ENCODE measurements at places on chromosomes 4 and X.
A peak's percentile ranks its signal among the peaks of the same experiment; 100 is the strongest.

DNA sequence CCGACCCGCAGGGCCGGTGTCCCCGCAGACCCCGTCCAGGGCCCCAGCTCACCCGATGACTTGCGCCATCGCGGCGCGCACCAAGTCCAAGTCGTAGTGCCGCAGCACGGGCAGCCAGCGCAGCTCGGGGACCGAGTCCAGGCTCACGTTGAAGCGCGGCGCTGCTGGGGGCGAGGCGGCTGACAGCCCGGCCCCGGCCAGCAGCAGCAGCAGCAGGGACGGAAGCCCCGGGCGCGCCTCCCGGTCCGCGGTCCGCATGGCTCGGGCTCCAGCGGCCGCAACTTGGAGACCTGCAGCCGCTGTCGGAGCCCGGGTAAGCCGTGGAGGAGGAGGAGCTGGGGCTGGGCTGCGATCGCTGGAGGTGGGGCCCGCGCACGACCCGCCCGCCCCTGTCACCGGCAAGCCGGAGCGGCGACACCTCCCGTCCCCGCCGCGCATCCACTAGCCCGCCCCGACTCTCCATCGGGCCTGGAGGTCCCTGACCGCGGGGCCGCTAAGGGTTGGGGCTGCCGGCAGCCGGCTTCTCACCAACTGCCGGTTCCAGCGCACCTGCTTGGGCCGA, at the start of gene NAAA:
Gene NAAA, minus strand, starts transcription at position 322 of the 562 bp plus-strand sequence. Its CDS starts 64 bp downstream, at position 258.
- peak; percentile 92 for DNase-seq

DNA sequence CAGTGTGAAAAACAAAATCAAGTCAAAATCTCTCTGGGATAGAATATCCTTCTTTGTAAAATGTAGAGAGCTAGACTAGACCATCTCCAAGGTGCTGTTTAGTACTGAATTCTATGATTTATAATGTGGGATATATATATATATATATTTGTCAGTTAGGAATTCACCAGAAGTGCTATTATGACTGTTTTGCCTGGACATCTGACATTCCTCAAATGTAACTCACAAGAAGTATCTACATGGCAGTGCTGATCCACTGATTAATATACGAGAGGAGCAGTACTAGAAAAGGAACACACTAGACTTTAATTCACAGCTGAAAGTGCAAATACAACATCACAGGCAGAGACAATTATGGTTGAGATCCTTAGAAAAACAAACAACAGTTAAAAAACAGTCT, 208.9 kb downstream of the GBA3 start:
- no peak for DNase-seq

DNA sequence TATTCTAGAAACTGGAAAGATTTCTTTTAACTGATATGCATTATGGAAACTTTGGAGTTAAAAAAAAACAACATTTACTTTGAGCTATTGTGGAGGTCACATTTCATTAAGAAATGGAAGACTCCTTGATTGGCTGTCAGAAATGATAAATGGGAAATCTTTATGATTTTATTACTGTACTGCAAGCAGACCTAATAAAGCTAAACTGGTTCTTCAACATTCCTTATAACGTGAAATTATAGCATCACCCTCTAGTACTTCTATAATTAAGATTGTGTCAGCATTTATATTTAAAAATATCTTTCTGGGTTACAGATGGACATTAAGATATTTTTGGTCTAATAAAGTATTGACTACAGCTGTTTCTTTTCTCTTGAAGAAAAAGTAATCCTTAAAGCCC, 213.8 kb upstream of the PACRGL start:
- no peak for DNase-seq

DNA sequence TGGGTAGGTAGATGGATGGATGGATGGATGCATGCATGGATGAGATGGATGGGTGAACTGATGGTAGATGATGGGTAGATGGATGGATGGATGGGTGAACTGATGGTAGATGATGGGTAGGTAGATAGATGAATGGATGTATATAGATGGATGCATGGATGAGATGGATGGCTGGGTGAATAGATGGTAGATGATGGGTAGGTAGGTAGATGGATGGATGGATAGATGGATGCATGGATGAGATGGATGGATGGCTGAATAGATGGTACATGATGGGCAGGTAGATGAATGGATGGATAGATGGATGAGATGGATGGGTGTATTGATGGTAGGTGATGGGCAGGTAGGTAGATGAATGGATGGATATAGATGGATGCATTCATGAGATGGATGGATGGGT, 15.1 kb upstream of the SLC25A6 start:
- no peak for DNase-seq

DNA sequence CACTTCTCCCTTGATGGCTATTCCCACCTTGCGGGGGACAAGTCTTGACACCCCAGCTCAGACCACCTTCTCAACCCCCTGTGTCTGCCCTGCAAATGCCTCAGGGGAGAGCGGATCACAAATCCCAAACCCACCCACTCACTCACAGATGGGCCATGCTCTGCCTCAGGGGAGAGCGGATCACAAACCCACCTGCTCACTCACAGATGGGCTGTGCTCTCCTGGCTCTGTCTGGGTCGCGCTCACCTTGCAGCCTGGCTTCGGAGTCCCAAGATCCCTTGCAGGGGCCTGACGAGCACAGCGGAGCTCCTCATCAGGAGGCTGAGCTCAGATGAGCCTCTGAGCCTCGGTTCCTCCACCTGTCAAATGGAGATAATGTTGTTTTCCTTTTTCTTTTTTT, 38.6 kb downstream of the HTRA3 start:
- DNase-seq: no peak

DNA sequence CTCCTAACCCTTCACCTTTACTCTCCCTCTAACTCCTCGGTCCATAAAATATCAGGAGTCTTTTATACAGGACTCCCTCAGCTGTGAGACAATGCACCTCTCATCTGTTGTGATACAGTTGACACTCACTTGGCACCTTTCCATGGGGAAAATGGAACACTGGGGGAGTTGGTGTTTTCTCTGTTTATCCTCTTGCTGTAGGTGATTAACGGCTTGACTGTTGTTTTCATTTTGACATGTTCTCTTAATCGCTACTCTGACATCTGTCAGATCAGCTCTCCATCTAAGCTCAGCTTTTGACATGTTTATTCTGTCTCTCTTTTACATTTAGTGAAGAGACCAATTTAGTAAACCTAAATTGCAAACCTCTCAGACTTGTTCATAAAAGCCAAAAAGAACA, 604.8 kb downstream of the TRAM1L1 start:
- DNase-seq: no peak

DNA sequence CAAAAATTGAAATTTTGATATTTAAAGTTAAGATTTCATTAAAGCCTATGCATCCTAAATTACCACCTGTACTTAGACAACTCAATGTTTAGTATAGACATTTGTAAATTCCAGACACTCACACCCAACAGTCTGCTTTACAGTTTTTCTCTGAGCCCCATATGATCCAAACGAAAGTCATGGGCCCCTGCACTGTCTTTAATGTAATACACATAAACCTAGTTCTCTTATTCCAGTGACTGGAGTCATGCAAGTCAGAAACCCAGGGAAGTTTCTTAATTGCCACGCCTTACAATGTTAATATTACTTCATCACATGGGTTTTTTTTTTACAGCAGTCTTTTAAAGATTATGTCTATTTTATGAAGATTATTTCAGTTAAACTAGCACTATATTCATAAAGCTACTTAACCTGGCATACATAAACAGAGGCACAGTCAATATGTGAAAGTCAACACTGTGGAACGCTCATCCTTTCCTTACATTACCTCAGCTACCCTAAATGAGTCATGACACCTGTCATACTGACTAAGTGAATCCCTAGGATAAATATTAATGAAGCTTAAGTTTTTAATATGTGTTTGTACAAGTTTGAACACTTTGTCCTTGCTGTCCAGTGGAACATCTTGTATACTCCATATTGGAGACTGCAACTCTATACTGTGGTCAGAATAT, 67.7 kb upstream of the H2AZ1 start:
- no peak for DNase-seq

- DNase-seq: no peak
Observed at GRCh38 chr4:163157157-163157556, 9.5 kb downstream of the NAF1 start.

GRCh38 chrX:107025545-107025944, 25.5 kb upstream of the MORC4 start:
- DNase-seq: no peak

GRCh38 chr4:168162604-168163003, 70.3 kb downstream of the ANXA10 start:
- no peak for DNase-seq

DNA sequence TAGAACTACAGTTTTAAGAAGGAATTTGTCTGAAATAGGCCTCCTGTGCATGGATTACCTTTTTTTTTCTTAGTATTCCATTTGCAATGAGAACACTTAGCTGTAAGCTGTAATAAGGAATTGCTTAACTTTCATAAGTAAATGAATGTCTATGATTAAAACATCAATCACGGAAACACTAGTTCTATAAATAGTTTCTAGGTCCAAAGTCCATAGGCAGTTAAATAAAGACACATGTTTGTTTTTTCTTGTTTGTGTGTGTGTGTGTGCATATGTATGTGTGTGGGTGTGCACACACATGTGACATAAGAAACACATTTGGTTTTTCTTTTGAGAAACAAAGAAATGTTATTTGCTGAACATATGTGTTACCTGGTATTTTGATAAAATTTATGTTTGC, 11.2 kb downstream of the GPRIN3 start:
- DNase-seq: no peak

GRCh38 chr4:80045786-80046185, 27.2 kb downstream of the ANTXR2 start:
- DNase-seq: no peak

- DNase-seq: no peak
Observed at GRCh38 chr4:98802770-98803198, 126.1 kb downstream of the EIF4E start.

DNA sequence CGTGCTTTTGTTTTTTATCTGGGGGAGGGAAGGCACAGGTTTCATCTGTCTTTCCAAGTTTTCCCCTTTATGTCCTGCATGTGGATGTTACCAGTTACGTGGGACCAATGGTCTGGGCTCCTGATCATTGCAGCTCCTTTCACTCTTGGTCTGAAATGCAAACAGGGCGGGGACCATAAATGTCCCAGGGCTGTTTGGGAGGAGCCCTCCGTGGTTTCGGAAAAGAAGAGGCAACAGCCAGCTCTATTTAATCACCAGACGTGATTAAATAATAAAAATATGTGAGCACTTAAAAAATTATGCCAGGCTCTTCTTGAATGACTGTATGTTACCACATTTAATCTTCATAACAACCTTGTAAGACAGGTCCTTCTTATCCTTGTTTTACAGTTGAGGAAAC, 30.8 kb upstream of the C1GALT1C1 start:
- DNase-seq: peak; percentile 6

GRCh38 chrX:153245288-153245731, 66.2 kb downstream of the MAGEA1 start:
- DNase-seq: no peak

- no peak for DNase-seq
Observed at GRCh38 chr4:18056030-18056429, 34.5 kb upstream of the LCORL start.

DNA sequence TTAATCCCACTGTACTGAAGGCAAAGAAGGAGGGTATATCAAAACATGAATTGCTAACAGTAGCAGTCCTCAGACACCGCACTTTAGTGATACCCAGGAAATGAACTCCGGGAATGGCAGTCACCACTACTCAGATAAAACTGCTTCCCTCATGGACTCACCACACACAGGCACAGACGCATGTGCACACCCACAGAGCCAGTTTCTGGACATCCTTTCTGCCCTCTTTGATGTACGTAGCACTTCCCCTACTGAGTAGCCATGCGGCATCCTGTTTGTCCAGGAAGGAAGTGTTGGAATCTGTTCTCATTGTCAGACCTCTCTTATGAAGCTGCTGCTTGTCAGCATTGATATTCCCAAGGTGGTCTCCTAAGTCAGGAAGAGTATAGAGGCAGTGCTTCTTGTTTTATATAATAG, 95.7 kb downstream of the DCLK2 start:
- no peak for DNase-seq

GRCh38 chrX:619451-619811, 11.2 kb upstream of the SHOX start:
- no peak for DNase-seq

DNA sequence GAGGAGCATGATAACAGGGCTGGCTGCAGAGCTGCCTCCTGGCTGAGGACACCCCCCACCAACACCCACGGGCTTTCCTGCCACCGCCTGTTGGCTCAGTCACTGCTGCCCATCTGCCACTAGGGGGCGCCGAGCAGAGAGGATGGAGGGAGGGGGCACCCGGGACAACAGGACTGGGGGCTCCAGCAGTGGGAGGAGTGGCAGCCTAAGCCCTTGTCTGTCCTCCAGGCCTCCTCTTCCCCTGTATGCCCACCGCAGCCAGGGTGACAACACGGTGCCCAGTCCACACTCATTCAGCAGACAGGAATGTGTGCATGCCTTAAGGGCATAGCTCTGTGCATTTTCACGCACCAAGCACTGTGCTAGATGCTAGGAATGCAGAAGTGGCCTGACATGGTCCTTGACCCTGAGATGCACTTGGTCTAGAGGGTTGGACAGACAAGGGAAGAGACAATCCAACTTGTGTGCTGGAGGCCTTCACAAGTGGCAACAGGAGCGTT, 149.9 kb downstream of the AMMECR1 start:
- DNase-seq: peak; percentile 12

- DNase-seq: no peak
Observed at GRCh38 chrX:53354669-53355068, 67.8 kb downstream of the SMC1A start.

DNA sequence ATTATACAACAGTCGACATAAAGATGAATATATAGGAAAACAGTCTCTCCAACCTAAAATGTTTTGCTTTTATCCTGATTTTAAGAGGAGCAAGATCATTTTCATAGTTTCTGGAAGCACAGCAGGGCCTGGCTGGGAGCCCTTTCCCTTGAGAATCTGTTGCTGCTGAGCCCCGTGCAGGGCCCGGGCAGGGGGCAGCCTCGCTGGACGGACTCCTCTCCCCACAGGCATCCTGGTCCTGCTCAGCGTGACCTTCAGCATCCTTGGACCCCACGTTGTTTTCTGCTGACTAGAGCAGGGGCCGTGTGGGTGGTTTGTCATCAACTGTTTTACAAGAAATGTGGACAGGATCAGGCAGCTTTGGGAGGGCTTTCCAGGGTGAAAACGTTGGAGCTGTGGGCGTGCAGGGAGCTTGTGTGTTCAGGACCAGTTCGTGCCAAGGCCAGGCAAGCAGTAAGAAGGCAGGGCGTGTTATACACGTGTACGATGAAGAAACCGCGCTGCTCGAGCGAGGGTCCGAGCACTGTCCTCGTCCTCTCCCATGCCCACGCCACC, 25.0 kb downstream of the CPZ start:
- DNase-seq: peak; percentile 11

DNA sequence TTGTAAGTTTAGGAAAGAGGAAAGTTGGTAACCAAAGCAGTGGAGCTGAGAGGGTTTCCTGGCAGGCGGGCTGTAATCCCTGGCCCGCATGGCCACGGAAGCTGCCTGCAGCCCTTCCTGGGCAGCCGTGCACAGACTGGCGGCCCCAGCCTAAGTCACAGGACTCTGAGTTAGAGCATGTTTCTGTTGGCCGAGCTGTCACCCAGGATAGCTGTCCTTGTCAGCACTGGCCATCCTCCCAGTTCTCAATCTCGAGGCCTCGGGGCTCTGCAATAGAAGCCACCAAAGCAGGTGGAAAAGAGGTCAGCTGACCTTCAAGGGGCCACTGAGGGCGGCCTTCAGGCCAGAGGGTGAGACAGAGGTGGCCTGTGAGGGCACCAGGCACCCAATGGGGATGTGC, 20.5 kb downstream of the PNMA6E start:
- no peak for DNase-seq

Data from mucosa of descending colon (tissue), 3 donors.